Activated CD4-positive, alpha-beta T cell treated with anti-CD3 and anti-CD28 coated beads for 48 hours (primary cell): ENCODE measurements at places on chromosomes 5 and 9.

- DNase-seq, result no peak
These were observed 27.2 kb upstream of the RXRA start for GRCh38 chr9:134299068-134299467.

GRCh38 chr5:163623986-163624385 is 118.6 kb downstream of the MAT2B start:
- DNase-seq, result no peak

DNA sequence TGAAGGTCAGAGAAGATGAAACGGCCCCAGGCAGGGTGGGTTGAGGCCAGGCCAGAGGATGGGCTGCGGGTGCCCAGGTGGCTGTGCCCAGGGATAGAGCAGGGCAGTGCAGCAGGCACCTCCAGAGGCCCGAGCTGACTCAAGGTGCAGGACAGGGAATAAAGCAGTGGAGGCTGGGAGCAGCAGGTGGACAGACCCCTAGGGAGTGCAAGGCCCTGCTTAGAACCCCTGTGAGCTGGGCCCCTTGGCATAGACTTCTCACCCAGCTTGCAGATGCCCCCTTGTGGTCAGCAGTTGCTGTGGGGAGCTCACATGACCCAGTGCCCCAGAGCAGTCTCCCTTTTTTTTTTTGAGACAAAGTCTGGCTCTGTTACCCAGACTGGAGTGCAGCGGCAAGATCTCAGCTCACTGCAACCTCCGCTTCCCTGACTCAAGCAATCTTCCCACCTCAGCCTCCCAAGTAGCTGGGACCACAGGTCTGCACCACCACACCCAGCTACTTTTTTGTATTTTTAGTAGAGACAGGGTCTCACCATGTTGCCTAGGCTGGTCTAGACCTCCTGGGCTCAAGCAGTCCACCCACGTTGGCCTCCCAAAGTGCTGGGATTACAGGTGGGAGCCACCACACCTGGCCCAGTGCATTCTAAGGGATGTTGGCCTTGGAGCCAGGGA is 118.8 kb downstream of the WNK2 start:
- DNase-seq, result peak; percentile 69

GRCh38 chr9:136658849-136659535 is 3.7 kb upstream of the EGFL7 start:
- DNase-seq, result no peak

DNA sequence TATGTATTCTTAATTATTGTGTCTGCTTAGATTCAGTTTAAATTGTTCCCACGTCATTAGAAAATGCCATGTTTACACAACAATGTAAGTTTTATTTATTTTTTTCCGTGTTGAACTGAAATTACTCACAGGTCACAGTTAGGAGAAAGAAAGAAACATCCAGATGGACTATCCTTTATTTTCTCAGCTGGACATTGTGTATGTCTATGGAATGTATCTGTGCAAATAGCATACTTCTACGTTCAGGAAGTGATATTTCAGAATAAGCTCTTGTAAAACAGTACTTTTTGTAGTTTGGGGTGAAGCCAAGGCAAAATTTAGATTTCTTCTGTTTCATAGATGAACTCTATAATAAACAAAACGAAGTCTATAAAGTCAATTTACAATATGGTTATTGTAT is 249.0 kb upstream of the ZNF608 start:
- no peak for DNase-seq

GRCh38 chr5:150583541-150584225 is 56.8 kb upstream of the SYNPO start:
- no peak for DNase-seq

- peak; percentile 75 for DNase-seq
These were observed at the start of gene GPR150 for GRCh38 chr5:95620030-95620869. Gene GPR150, plus strand, starts transcription at chr5:95620087. Its CDS starts 189 bp downstream, at chr5:95620276.

DNA sequence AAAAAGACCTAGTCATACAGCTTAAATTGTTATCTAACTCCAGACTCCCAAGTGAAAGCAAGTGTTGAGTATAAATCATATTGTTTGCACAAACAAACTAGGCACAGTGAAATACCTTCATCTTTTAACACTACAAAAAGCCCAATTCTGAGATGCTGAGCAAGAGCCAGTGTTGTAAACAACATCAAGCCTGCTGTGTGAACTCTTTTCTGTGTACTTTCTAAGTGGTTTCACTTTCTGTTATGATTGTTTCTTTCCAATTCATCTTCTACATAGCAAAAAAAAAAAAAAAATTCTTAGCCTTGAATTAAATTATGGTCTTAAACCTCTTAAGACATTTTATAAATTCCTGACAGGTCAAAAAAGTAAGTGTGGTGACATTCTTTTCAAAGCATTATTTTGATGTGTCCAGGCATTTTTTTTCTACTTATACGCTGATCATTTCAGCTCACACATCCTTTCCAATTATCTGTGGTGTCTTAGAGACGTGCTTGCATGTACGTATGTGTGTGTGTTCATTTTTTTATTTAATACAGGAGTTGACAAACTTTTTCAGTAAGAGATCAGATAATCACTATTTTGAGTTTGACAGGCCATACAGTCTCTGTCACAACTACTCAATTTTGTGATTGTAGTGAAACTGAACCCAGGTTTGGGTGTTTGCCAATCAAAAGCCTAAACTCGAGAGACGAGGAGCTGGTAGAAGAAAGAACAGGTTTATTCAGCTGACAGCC is 556.1 kb downstream of the CDH9 start:
- no peak for DNase-seq

DNA sequence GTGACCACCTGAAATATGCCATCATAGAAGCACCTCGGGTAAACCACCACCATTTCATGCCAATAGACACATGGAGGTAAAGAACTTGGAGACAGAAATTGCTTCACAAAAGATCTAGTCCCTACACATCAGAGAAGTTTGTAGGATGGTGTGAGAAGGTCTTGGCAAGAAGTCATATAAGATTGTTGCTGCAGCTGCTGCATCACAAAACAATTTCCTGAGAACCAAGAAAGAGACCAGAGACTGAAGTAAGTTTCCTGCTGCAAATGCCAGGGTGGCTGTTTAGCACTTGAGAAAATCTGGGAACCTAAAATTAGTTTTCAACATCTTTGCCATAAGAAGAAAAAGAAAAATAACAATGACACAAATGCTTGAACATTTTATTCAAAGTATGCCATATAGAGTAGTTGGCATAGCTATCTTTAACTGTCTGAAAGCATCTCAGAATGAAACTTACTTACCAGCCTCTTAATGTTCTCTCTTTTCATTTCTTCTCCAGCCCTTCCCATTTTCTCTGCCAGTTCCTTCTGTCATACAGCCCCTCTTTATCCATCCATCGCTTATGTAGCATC is 114.3 kb downstream of the KCTD16 start:
- no peak for DNase-seq

GRCh38 chr9:98805506-98806272 is 1.8 kb upstream of the GALNT12 start:
- DNase-seq, result no peak

DNA sequence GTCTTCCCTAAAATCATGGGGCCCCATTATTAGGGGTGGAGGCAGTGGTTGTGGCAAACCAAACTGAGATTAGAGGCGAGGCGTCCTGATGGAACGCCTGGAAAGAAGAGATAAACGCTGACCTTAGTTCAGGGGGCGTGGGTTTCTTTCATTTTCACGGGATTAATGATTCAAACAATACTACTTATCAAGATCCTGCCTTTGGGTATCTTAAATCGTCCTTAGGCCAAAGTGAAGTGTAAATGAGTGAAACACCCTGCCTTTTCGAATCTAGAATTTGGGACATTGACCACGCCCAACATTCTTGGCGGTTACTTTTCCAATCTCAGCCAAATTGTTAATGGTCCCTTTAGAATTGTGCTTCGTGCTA is 1.0 kb upstream of the UBTD2 start:
- DNase-seq, result no peak

DNA sequence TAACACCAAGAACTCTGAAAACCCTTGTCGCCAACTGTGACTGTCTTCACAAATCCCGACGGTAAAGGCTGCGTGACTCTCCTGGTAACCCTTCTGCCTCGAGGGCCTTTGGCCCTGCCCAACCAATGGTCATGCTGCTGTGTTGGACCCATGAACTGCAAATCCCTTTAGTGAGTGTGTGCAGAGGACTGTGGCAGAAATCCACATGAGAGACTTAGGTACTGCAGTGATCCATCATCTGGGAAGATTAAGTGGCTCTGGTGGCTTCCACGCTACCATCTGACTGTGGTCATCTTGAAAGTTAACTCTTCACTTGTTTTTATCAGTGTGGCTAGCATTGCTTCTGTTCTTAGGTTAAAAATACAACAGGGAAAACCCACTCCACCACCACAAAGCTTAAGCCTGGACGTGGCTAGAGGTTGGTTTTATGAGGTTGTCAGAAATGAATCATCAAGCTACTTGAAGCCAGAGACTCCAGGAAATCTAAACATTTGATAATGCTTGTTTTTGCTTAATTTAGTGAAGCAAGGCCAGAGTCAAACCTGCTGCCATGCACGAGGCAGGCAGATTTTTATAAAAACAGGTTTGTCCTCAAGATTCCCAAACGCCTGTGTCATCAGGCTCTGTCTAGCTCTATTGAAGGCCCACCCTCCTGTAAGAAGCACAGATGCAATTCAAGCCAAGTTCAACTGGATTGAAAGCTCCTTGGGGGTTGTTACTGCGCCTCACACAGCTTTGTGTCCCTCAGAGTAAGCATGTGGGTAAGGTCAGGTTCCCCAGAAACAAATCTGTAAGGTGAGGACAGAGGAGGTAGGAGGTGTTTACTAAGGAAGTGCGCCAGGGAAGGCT is 52.7 kb upstream of the ERCC6L2 start:
- peak; percentile 47 for DNase-seq

DNA sequence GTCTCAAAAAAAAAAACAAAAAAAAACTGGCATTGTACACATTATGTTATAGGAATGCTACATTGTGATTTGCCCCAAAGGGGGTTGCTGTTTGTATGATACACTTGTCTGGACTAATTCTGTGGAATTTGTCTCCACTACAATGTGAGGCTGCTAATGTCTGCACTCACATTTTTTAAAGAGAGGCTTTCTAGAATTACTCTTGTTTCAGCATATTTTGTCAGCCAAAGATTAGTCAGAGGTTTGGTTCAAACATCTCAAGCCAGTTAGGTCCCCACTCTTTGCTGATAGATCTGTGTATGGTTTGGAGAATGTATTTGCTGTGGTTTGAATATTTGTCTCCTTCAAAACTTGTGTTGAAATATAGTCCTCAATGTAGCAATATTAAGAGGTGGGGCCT is 59.3 kb upstream of the ZNF169 start:
- DNase-seq, result no peak

DNA sequence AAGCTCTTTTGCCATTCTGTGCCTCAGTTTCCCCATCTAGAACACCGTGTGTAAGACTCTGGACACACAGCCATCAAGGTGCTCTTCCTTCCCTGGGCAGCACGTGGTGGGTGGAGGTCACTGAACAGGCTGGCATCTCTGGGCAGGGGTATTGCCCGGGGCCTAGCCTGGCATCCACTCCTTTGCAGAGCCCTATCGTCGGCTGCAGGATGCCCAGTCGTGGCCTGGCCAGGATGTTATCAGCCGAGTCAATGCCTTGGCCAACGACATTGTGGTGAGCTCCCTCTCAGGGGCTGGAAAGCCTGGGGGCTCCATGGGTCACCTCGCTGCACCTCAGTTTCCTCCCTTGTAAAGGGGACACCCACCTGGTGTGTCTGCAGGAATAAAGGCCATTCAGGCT is 4.0 kb downstream of the ADGRD2 start:
- DNase-seq, result no peak

DNA sequence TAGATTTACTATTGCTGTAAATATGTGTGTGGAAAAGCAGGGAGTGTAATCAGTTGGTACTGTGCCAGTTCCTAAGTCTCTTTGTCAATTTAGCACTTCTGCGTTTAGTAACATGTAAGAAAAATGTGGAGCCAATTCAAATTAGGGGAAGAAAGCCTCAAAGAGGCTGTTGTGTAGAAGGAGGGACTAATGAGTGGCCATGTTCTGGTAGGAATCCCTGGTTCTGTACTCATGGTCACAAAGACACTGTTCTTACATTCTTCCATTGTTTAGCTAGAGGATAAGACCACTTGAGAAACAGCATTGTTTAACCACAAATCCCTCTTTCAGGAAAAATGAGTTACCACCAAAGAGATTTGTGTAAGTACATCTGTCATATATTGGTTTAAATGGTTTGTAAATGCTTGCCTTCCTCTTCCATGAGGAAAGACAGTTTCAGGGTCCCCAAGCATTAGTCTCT is 14.9 kb downstream of the ARHGEF28 start:
- DNase-seq, result no peak

GRCh38 chr9:130313103-130313858 is 47.7 kb downstream of the HMCN2 start:
- no peak for DNase-seq

- DNase-seq, result no peak
These were observed 4.2 kb upstream of the SEMA4D start for GRCh38 chr9:89502038-89502601.

DNA sequence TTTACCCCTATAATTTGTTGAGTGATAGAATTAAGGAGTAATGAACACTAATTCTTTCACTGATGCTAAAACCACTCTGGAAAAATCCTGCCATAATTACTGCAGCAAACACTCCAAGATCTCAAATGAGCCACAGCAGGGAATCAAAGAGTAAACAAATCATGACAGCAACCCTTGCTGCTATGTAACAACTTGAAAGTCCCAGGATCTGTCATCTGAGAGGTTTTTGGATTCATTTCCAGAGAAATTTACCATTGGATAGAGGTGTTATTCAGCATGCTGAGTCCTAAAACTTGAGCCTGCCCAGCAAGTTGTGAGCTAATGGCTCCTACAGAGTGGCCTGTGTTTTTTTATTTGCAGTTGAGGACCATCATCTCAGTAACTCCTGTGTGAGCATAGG is 59.2 kb downstream of the PRLR start:
- no peak for DNase-seq

GRCh38 chr5:72036951-72037350 is 70.3 kb upstream of the MAP1B start:
- no peak for DNase-seq

- no peak for DNase-seq
These were observed 335.8 kb upstream of the DAB2 start for GRCh38 chr5:39760385-39761198.

GRCh38 chr5:1729641-1730486 is 69.8 kb downstream of the MRPL36 start:
- DNase-seq, result no peak

- DNase-seq, result no peak
These were observed 183.9 kb downstream of the SMARCA2 start for GRCh38 chr9:2198956-2199635.

GRCh38 chr5:132815454-132815853 is 2.4 kb downstream of the SOWAHA start:
- DNase-seq, result no peak
